ENCODE measurements at places on chromosomes 5 and 9.
A peak's percentile ranks its signal among the peaks of the same experiment; 100 is the strongest.

DNA sequence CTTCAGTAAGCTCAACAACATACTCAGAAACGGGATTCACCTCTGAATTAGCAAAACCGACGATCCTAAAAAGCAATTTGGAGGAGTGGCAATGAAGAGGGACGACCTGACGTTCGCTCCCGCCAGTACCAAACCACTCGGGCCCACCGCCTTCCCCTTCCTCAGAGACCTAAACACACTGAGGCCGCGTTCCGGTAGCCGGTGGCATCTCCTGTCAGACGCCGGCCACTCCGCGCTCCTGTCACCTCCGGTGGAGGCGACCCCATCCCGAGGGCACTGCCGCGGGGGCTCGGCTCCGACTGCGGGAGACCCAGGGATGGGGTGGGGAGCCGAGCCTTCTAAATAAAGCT is 617 bp downstream of the PPP6C start:
- peak; percentile 18 for DNase-seq

- no peak for DNase-seq
Measured at GRCh38 chr5:32261198-32261597, 51.5 kb downstream of the MTMR12 start.

- DNase-seq: no peak
Measured at GRCh38 chr5:77599679-77600078, 38.8 kb downstream of the OTP start.

DNA sequence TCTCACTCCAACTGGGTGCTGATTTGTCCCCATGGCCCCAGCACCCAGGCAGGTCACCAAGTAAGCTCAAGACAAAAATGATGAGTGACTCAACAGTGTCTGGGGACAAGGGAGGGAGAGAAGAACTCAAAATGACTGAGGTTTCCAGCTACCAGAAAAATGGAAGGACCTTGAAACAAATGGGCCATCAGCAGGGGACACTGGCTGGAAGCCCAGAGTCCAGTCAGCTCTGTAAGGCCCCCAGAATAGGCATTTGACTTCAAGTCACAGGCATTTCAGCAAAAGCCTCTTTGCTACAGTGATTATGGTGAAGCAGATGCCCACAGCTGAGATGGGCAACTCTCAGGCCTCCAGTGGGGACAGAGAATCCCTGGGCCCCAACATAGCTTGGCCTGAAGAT is 139.0 kb upstream of the GABRP start:
- no peak for DNase-seq

GRCh38 chr5:5404381-5404780 is 18.1 kb upstream of the ICE1 start:
- no peak for DNase-seq

GRCh38 chr9:121686930-121687541 is 35.6 kb downstream of the DAB2IP start:
- DNase-seq: peak; percentile 66

DNA sequence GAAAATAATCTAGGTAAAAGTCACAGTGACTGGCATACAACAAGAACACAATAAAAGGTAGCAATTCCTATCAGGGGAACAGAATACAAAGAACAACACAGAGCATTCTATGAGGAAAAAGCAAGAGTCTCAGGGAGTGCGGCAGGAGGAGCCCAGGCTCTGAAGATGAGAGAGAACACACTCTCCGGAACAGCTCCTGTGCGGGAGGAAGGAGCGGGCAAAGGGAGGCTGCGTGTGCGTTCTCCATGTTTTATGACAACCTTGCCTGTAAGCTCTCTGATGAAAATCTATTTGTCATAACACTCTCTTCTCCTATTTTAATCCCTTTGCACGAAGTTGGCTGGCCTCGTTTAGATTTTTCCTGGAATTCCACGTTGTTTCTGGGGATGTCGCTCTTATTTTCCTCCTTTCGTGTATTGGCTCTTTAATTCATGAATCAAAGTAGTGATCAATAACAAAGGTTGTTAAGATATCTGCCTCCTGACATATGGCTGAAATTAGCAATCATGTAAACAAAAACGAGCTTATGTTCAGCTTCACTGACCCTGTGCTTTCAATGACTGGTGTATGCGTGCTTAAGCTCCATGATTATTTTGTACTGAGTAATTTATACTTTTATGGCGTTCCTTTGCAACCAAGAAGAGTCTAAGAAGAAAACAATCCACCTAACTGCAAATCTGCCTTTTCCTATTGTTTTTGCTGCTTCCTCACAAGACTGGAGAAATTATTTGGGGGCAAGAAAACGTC is 109.5 kb downstream of the MYO10 start:
- no peak for DNase-seq

DNA sequence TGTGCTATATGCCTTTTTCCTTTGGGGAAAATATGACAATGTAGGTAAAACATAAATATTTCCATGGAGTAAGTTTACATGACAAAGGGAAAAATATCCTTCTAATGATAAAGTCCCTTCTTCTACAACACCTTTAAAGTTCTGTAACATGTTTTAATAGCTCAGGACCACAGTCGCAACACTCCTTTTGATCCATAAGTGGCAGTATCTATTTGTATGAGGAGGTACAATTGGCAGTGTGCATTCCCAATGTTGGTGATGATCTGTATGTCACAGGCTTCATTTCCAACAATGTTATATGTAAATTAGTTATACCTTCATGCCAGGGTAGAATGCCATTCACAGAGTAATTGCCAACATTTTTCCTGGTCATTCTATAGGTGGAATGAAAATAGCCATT is 127.1 kb upstream of the CCNH start:
- no peak for DNase-seq

DNA sequence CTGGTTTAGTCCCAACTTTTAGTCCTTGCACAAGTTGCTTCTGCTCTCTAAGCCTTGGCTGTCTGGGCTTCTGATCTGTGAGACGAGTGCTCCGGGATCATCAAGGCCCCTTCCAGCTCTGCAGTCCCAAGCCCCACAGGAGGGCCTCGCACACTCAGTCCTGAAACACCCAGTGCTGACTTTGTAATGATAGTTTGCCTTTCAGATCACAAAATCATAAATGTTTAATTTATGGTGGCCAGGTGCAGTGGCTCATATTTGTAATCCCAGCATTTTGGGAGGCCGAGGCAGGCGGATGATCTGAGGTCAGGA is 95.9 kb upstream of the SLC25A48 start:
- no peak for DNase-seq

DNA sequence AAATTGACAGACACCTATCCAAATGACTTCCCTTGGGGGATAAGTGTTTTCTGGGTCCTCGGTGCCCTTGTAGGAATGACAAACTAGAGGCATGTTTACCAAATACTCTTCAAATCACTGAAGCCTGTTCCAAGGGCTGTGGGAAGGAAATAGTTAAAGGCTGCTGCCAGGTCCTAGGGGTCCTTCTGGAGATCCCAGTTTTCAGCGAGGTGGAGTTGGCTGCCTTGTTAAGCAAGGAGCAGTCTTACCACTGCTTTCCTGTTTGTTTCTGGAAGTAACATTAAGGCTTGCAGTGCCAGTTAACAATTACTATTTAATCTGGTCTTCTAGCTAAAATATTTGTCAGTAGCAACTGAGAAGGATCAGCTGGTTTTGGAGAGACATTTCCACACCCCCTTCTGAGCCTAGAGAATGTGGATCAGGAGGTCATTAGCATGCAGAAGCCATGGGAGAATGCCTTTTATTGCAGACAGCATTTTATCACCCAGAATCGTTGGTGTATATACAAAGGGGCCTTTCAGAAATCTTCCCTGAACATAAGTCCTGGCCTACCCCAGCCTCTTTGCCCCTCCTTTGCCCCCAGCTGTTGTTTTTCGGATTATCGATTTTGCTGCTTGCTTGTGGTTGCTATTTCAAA is 238.8 kb downstream of the DMAC1 start:
- no peak for DNase-seq

- DNase-seq: no peak
Measured at GRCh38 chr9:130446101-130446861, 1.5 kb downstream of the ASS1 start.

DNA sequence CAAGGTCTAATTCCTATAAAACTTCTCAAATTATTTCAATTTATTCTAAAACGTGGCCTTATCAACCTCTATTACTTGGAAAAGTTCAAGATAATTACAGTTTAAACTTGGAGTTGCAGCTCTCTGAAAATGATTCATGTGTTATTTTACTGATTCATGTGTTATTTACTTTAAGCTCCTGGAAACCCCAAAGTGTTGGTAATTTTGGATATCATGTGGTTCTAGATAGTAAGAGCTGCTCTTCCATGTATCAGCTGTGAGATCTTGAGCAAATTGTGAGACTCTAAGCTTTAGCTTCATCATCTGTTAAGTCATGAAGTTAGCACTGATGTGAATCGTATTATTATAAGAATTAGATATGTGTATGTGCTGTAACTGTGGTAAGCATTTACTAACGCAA is 749.2 kb downstream of the TLE4 start:
- DNase-seq: no peak

- peak; percentile 89 for DNase-seq
Measured at GRCh38 chr5:141094481-141095262, at the start of gene PCDHB2. PCDHB2 (plus strand) TSS chr5:141094615; CDS start chr5:141094791, 176 bp downstream.

DNA sequence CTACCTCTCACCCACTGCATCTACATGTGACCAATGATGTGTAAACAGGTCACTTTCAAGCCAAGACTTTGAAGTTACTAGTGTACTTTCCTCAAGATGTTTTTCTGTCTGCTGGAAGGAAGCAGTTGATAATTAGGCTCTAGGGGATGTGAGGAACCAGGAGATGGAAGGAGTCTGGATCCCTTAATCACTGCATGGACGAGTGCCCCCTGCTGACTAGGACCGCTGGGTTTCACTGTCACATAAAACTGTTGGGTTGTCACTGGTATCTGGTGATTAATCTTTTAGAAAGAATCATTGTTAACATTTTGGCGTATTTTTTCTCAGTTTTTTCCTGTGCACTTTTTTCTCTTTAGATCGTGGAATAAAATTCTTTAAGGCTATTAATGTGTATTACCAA is 79.5 kb downstream of the SREK1 start:
- DNase-seq: no peak

- no peak for DNase-seq
Measured at GRCh38 chr5:1186351-1187233, 14.8 kb upstream of the SLC6A19 start.

DNA sequence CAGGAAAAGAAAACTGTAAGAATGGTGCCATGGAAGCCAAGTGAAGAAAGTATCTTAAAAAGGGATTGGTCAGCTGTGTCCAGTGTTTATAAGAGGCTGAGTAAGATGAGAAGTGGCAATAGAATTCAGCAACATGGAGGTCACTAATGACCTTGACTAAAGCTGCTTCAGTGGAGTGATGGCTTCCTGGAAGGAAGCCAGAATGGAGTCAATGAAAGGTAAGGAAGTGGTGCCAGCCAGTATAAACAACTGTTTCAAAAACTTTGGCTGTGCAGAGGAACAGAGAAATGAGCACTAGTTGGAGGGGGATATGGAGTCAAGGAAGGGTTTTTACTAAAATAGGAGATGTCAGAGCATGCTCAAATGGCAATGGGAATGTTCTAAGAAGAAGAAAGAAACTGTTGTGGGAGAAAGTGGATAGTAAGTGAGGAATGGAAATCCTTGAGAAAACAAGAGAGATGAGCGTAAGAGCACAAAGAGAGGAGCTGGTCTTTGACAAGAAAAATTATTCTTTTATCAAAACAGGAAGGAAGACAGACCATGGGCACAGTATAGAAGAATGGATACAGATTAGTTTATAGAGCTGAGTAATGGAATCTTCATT is 11.1 kb upstream of the NRG2 start:
- DNase-seq: no peak

DNA sequence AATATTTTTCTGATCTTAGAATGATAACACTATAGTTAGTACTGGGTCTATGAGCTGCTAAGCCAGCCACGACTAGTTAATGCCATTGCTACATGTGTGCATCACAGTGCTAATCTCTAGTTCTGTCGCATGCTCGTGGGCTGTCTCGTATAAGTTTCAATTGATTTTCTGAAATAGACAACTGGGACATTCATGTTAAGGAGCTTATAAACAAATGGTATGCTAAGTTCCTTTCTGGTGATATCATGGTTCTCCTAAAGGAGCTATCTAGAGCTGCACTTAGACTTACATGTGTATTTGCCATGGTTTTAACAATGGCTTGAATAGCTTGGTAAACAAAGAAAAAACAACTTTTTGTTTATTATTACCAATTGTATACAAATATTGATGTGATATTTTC is 46.2 kb downstream of the F2RL2 start:
- DNase-seq: no peak

DNA sequence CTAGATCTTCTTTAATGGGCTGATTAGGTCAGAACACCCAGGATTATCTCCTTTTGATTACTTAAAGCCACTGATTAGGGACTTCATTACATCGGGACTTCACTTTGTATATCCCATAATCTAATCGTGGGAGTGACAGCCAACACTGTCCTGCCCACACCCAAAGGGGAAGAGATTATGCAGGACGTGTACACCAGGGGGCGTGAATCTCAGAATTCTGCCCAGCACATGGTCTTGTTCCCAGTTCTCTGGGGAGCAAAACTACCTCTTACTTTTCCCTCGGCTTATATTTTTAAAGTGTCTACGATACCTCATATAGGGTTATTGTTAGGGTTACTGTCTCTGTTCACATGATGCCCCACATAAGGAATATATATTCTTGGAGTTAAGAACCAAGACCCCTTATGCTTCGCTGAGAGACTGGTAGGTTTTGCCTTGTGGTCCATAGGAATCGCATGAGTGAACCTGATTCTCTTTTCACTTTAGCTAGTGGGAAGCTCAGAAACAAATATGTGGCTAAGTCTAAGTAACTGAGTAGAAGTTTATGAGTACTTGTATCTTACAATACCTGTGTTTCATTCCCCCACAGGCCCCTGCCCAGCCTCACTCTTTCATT is 192.7 kb downstream of the GNA14 start:
- no peak for DNase-seq
